ENCODE measurements at places on chromosomes 13 and 19.

- DNase-seq: no peak
Measured at GRCh38 chr13:105463011-105463501, 1072.4 kb downstream of the EFNB2 start.

- no peak for DNase-seq
Measured at GRCh38 chr13:32548837-32549236, 10.2 kb upstream of the N4BP2L2 start.

GRCh38 chr13:35208587-35208986, 266.5 kb downstream of the NBEA start:
- no peak for DNase-seq

DNA sequence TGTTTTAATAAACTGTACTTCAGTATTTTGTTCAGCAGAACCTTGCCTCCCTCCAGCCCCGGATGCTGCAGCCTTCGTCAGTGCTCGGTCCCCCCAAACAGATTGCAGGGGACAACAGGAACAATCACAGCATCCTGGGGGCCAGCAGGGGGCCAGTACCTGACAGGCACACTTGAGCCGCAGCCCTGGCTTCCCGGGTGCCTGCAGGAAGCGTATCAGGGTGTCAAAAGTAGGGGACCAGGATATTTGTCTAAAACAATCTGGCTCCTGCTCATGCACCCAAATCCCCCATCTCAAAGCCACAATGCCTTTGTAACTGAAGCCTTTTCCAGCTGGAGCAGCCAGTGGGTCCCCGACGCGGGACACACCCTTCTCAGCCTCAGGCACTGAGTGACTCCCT, 167.5 kb upstream of the TSHZ3 start:
- no peak for DNase-seq

- peak; percentile 82 for DNase-seq
Measured at GRCh38 chr13:102394158-102395053, 7.4 kb downstream of the FGF14 start.

Measured in germinal center (tissue), 1 donor.